ENCODE measurements at places on chromosomes 7 and 10. TPM values are rescaled to one million over a fixed set of nuclear protein-coding genes. Genes with fewer than 3 reads are reported as not detected.

Gene CDNF
- polyA plus RNA-seq, result 3.2 TPM

Gene COL26A1
- 1.0 TPM for polyA plus RNA-seq

Gene ASB10
- not detected for polyA plus RNA-seq

Gene OR2A7
- polyA plus RNA-seq, result 16.7 TPM
